CMK (cell line): ENCODE measurements at places on chromosomes 5 and 9.

- no peak for DNase-seq
Observed at GRCh38 chr5:2451100-2451499, 300.4 kb downstream of the IRX2 start.

- DNase-seq, result no peak
Observed at GRCh38 chr9:114478871-114479270, 26.4 kb downstream of the WHRN start.

DNA sequence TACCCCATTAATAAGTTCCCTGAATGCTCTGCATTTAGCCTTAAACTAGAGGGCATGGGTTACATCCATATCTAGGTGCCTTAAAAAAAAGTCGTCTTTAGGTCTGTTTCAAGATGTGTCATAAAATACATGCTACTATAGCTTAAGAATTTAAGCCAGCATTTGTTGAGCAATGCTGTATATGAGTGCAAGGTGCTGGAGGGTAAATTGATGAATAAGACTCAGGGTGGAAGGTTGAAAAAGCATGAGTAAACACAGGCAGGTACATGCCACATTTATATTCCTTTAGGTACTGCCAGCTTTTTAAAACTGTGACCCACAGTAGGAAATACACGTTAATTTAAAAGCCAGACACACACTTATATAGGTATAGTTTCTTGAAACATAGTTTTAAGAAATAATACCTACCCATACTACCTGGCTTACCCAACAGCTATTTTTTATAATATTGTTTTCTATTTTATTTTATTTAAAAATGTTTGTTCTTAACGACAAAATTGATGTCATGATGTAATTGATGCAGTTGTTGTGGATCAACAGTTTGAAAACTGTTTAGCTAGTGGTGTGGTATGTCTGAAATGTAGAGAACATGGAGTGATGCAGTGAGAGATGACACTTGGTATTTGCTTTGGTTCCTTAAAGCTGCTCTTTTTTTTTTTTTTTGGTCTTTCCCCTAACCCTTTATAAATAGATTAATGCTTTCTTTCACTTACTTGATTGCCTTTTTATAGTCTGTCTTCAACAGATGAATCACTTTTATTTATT, 3.9 kb downstream of the HMGCR start:
- no peak for DNase-seq

- no peak for DNase-seq
Observed at GRCh38 chr9:18857769-18858168, 175.2 kb downstream of the SAXO1 start.

DNA sequence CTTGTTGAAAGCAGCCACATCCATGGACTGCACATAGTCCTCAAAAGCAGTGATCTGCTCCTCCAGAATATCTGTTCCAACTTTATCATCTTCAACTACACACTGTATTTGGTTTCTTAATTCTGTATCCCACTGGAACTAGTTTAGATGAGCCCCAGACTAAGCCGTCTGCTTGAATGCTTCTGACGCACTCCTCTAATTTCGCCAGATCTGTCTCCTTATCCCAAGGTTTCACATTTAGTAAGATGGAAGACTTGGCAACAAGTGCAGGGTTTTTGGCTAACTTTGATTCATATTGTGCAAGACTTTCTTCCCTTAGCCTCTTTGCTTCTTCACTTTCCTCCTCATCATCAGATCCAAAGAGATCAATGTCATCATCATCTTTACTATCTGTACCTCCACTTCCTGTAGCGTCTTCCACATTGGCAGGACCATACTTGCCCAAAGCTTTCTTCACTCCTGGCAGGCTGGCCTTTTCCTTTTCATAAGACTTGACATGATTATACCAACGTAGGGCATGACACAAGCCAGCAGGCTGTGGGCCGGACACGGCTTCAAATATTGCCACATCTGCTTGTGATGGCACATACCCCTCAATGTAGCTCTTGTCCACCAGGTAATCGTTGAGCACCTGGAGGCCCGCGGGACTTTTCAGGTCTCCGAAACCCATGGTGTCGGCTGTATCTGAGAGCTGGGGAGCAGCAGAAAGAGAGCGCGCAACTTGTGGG, 56.2 kb upstream of the PIK3R1 start:
- DNase-seq, result no peak
